ENCODE measurements at places on chromosomes 11 and 22. TPM values are rescaled to one million over a fixed set of nuclear protein-coding genes. Genes with fewer than 3 reads are reported as not detected.

The CDHR5 gene
- not detected for total RNA-seq

The GLB1L3 gene
- total RNA-seq, result not detected

The CATSPERZ gene
- total RNA-seq, result not detected

The PRR33 gene
- 2.4 TPM for total RNA-seq

The TSKU gene
- total RNA-seq, result 12.1 TPM

The RASGRP2 gene
- 21.1 TPM for total RNA-seq

The VSTM5 gene
- not detected for total RNA-seq

The FOLR1 gene
- 0.49 TPM for total RNA-seq

DNA sequence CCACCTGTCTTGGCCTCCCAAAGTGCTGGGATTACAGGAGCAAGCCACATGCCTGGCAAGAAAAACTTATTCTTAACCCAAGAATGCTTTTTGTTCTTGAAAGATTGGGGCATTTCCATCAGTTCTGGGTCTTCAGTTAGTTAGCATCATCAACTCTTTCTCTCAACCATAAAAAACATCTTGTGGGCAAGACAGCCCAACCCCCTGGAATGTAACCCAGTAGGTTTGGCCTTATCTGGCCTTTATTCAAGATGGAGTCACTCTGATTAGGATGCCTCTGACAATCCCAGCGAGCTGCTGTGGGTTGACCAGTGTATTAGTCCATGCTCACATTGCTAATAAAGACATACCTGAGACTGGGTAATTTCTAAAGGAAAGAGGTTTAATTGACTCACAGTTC, 9.2 kb upstream of the TPCN2 start:
- no peak for DNase-seq
- no peak overlapping the region for H3K27ac ChIP-seq
- H3K27me3 ChIP-seq, result peaks cover 12% of the 10 kb centered on the region

DNA sequence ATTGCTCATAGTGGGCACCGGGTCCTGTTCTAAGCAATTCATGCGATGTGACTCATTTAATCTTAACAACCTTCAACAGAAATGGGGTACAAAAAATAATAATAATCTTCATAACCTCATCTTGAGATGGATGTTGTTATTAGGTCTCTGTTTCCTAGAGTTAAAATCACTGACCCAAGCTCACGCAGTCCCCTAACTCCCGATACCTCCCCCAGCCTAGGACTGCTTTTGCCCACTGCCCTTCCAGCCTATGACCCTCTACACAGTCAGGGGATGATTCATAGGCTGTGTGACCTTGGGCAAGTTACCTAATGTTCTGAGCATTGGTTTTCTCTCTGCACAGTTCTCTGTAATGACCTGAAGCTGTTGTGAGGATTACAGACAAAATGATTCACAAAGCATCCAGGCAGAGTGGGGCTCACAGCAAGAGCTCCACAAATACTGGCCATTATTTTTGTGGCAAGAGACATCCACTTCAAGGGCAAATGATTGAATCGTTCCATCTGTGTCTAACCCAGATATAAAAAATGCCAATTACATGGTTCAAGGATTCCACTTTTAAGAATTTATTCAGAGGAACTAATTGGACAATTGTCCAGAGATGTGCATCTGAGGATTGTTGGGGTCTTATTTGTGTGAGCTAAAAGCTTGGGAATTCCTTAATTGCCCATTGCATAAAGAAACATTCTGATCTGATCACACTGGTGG, 20.0 kb downstream of the MTFP1 start:
- no peak overlapping the region for H3K27ac ChIP-seq
- no peak overlapping the region for H3K4me3 ChIP-seq
- no peaks in the 10 kb centered on the region for H3K36me3 ChIP-seq
- no peaks in the 10 kb centered on the region for H3K4me1 ChIP-seq
- no peak for DNase-seq
- H3K27me3 ChIP-seq, result peaks cover 47% of the 10 kb centered on the region

DNA sequence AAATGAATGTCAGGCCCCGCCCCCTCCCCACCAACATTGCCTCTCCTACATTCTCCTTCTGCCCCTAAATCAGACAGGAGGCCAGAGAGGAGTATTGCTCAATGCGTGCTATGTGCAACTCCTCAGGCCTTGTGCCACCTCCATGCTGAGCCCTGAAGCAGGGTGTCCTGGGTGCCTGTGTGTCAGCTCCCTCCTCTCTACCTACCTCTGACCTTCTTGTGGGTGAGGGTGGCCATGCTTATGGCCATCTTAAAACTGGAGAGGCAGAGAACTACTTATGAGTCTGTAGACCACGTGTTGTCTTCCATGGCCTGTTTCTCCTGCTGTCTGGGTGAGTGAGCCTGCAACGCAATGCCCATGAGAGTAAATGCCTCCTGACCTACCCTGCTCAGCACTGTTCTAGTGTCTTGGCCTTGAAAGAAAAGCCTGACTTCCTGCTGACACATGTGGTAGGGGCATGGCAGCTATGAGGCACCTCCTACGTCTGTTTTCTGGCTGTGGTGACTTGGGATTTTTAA, 10.5 kb downstream of the MCAM start:
- H3K4me3 ChIP-seq, result no peak overlapping the region
- H3K27ac ChIP-seq, result peak overlapping the region; percentile 16
- peaks cover 51% of the 10 kb centered on the region for H3K36me3 ChIP-seq
- DNase-seq, result no peak

- H3K27ac ChIP-seq, result peak overlapping the region; percentile 27
- peaks cover 37% of the 10 kb centered on the region for H3K4me1 ChIP-seq
- H3K4me3 ChIP-seq, result no peak overlapping the region
Observed at GRCh38 chr11:27210531-27210930, 152.5 kb downstream of the CCDC34 start.

DNA sequence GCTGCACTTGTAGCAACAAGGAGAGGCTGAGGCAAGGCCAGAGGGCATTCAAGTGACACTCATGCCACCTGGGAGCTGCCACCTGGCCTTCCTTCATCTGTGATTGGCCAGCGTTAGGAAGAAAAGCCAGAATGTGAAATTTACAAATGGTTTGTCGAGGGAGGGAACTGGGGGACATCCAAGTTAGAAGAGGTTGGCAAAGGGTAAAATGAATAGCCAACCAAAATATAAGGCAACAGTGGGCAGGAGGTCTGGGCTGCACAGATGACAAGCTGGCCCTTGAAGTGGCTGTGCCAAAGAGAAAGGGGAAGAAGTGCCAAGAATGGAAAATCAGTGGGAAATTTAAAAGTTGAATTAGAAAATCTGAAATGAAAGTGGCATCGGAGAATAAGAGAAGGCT, 221.4 kb downstream of the C11orf91 start:
- peaks cover 5% of the 10 kb centered on the region for H3K4me1 ChIP-seq
- H3K36me3 ChIP-seq, result no peaks in the 10 kb centered on the region
- no peak overlapping the region for H3K4me3 ChIP-seq
- DNase-seq, result no peak

DNA sequence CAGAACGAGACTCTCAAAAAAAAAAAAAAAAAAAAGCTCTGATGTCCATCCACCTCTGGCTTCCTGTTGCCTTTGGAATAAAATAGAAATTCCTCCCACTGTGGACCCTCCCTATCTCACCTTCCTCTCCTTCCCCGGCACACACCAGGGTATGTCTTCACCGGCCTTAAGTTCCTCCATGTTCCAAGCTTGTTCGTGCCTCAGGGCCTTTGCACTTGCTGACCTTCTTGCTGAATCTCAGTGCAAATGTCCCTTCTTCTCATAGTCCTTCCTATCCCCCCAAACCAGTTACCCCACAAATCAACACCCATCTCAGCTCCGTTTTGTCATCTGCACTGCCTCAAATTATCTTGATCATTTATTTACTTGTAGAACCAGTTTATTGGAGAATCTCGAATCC, 20.6 kb downstream of the IFT27 start:
- peaks cover 6% of the 10 kb centered on the region for H3K36me3 ChIP-seq
- H3K27ac ChIP-seq, result no peak overlapping the region
- no peak overlapping the region for H3K4me3 ChIP-seq
- H3K4me1 ChIP-seq, result no peaks in the 10 kb centered on the region

DNA sequence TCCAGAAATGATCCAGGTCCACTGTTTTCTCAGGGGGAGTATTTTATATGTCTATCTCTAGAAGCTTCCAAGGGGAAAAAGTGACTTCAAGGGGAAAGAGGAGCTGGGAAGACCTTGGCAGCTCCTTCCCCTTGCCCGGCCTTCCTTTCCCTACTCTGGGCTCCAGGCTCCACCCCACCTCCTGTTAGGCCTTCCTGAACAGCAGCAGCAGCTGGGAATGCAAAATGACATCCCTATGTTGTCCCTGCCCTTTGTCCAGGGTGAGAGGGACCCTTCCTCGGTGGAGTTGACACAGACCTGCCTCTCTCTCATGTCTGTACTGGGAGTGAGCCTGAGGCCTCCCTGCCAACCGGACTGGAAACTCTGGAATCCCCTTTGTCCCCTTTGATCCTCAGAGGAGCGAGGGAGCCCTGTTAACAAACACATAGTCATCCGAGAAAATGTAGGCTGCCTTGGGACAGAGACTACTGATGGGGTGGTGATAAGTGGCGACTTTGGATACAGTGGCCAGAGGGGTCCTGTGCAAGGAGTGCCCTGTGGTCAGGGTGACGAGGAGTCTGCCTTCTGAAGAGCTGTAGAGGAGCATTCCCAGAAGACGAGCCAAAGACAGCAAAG, 9.0 kb upstream of the MALAT1 start:
- H3K27me3 ChIP-seq, result no peaks in the 10 kb centered on the region
- H3K27ac ChIP-seq, result peak overlapping the region; percentile 99
- no peak for DNase-seq
- peaks cover 97% of the 10 kb centered on the region for H3K4me1 ChIP-seq
- no peaks in the 10 kb centered on the region for H3K36me3 ChIP-seq

- no peak overlapping the region for H3K27ac ChIP-seq
- no peak for DNase-seq
- peaks cover 8% of the 10 kb centered on the region for H3K4me1 ChIP-seq
- no peak overlapping the region for H3K4me3 ChIP-seq
- H3K36me3 ChIP-seq, result peaks cover 19% of the 10 kb centered on the region
Observed at GRCh38 chr22:19793661-19794310, 33.2 kb downstream of the TBX1 start.

DNA sequence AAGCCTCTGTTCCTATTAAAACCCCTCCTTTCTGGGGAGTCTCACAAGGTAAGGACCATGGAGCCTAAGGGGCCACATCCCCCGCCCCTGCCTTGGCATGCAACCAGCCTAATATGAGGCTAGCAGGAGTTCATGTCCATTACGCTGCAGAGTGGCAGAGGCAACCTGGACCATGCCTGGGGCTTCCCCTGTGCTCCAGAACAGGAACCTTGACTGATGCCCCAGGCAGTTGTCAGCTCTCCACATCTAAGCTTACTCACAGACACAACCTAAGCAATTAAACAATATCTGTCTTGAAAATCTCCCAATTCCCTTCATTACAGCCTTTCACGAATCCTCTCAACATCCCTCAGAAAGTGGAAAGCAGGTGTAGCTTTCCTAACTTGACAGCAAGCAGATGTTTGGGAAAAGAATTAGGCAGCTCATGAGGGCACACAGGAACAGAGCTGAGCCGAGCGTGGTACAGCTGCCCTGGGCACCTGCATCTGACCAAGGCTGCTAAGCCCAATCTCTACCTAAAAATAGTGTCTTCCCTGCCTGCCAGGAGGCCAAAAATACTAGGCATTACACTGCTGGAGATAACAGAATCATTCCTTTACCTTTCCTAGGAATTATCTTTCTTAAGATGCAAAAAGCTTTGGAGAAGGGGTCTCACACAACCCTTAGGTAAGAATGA, 20.8 kb downstream of the C11orf71 start:
- peaks cover 10% of the 10 kb centered on the region for H3K4me1 ChIP-seq
- no peaks in the 10 kb centered on the region for H3K27me3 ChIP-seq
- H3K36me3 ChIP-seq, result no peaks in the 10 kb centered on the region
- H3K4me3 ChIP-seq, result no peak overlapping the region
- no peak for DNase-seq
- no peak overlapping the region for H3K27ac ChIP-seq

DNA sequence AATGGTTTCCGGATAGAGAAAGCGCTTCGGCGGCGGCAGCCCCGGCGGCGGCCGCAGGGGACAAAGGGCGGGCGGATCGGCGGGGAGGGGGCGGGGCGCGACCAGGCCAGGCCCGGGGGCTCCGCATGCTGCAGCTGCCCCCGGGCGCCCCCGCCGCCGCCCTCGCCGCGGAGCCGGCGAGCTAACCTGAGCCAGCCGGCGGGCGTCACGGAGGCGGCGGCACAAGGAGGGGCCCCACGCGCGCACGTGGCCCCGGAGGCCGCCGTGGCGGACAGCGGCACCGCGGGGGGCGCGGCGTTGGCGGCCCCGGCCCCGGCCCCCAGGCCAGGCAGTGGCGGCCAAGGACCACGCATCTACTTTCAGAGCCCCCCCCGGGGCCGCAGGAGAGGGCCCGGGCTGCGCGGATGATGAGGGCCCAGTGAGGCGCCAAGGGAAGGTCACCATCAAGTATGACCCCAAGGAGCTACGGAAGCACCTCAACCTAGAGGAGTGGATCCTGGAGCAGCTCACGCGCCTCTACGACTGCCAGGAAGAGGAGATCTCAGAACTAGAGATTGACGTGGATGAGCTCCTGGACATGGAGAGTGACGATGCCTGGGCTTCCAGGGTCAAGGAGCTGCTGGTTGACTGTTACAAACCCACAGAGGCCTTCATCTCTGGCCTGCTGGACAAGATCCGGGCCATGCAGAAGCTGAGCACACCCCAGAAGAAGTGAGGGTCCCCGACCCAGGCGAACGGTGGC, 15.7 kb downstream of the PIK3IP1 start:
- H3K27ac ChIP-seq, result no peak overlapping the region
- no peaks in the 10 kb centered on the region for H3K27me3 ChIP-seq
- no peak for DNase-seq
- H3K36me3 ChIP-seq, result peaks cover 77% of the 10 kb centered on the region
- peaks cover 11% of the 10 kb centered on the region for H3K4me1 ChIP-seq

DNA sequence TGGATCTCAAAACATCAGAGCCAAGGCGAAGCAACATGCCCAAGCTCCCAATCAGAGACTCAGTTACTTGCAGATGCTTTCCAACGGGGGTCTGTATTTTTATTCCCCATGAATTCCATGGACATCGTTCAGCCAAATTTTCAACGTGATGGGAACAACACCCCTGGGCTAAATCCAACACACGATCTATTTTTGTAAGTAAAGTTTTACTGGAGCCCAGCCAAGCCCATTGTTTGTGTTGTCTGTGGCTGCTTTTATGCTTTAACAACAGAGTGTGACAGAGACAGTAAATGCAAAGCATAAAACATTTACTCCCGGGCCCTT, 33.7 kb downstream of the SLC5A1 start:
- H3K36me3 ChIP-seq, result peaks cover 15% of the 10 kb centered on the region
- H3K4me3 ChIP-seq, result peak overlapping the region; percentile 7
- H3K27me3 ChIP-seq, result no peaks in the 10 kb centered on the region
- no peak for DNase-seq

- DNase-seq, result no peak
- H3K36me3 ChIP-seq, result no peaks in the 10 kb centered on the region
- peak overlapping the region; percentile 15 for H3K27ac ChIP-seq
- H3K4me1 ChIP-seq, result peaks cover 15% of the 10 kb centered on the region
- H3K27me3 ChIP-seq, result no peaks in the 10 kb centered on the region
Observed at GRCh38 chr11:77386178-77386577, 84.7 kb upstream of the GDPD4 start.

Measured in left ventricle myocardium inferior (tissue), 1 donor.